ENCODE measurements at places on chromosomes 13 and 19.
A peak's percentile ranks its signal among the peaks of the same experiment; 100 is the strongest.

DNA sequence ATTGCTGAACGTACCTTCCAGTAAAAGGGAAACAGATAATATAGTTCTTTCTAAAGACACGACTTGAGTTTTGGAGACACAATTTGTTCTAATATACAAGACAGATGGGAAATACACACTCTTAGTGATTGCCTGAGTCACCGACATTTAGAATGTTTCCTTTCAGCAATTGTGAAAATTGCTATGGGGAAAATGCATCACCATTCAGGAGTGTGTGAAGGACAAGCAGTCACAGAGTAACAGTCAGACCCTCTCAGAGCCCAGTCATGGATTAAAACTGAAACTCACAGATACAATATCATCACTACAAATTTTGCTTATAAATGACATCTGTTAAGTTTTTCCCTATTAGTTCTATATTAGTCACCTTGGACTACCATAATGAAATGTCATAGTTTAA lies 286.1 kb downstream of the SPRY2 start:
- no peak for DNase-seq

DNA sequence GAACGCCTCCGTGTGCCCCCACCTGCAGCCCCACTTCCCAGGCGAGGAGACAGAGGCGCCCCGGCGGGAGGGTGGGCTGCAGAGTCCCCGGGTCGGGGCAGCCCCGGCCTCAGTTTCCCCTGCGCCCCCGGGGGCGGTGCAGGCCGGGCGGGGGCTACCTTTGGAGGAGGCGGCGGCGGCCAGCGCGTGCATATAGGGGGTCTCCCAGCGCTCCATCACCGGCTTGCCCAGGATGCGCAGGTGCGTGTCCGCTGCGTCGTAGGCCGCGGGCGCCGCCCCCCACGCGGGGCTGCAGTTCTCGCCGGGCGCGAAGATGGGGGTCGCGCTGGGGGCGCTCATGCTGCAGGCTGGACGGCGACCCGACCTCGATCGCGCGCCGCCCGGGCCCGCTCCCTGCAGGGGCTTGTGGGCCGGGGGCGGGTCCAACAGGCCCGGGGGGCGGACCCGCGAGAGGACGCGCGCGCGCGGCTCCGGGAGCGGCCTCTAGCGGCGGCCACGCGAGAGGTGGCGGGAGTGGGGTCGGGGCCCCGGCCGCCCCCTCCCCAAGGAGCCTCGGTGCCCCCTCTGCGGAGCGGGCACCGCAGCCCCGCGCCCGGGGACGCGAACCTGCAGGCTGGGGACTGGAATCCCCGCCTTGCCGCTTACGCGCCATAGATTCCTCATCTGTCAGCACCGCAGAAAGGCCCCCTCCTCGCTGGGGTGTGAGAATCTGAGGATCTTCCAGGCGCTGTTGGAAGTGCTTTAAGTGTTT lies at the start of gene GAMT:
TSS of gene GAMT (minus strand) at position 405 of the 751 bp plus-strand sequence. CDS start at position 339, 66 bp downstream.
- DNase-seq, result peak; percentile 74

DNA sequence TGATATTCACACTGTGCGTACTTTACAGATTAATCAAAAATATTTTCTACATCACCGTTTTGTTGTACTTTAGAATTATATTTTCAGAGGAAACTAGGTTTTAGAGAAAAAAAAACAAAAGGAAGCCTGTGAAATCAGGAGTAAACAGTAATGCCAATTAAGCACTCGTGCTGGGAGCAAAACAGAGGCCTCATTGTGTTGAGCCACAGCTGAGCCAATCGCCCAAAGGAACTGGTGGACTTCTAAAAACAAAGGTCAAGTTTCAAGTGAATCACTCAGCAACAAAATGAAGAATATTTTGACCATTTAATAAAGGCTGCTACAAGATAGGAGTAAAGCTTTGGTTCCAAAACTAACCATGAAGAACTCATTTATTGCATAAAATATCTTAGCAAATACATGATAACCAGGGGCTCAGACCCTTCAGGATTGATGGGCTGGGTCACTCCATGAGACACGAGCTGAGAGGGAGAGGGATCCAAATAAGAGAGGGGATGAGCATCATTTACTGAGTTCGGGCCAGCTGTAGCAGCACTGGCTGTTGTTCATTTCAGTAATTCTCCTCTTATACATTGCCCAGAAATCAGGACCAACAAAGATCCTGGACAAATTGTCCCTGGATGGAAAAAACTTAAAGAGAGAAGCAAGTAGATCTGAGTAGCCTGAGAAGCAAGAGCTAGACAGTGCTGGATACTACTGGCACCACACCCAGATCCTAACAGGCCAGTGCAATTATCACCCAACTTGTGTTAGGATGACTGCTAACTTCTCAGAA lies 8.3 kb upstream of the NALCN start:
- no peak for DNase-seq

DNA sequence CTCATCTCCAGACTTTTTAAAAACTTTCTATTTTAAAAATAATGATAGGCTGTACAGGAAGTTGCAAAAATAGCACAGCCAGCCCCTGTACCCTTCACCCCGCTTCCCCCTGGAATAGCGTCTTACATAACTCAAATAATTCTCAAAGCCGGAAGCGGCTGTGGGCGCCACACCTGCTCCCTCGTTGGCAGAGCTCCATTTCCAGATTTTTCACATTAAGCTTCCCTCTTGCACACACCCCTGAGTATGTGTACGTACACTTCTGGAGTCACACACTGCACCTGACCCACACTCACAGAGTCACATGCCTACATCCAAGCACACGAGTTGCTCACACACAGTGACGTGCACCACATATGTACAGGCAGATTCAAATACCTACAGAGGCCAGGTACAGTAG lies 24.9 kb upstream of the DPP9 start:
- no peak for DNase-seq

- DNase-seq, result no peak
Measured at GRCh38 chr13:113117911-113118260, 4.7 kb upstream of the F10 start.

DNA sequence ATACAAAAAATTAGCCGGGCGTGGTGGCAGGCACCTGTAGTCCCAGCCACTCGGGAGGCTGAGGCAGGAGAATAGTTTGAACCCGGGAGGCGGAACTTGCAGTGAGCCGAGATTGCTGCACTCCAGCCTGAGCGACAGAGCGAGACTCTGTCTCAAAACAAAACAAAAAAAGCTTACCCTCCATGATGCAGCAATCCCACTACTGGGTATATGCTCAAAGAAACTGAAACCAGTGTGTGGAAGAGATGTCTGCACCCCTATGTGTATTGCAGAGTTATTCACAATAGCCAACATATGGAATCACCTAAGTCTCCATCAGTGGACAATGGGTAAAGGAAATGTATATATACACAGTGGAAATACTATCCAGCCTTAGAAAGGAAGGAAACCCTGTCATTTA lies 19.6 kb upstream of the TTYH1 start:
- DNase-seq, result no peak

- DNase-seq, result no peak
Measured at GRCh38 chr19:57802269-57802668, 12.4 kb downstream of the ZNF552 start.

DNA sequence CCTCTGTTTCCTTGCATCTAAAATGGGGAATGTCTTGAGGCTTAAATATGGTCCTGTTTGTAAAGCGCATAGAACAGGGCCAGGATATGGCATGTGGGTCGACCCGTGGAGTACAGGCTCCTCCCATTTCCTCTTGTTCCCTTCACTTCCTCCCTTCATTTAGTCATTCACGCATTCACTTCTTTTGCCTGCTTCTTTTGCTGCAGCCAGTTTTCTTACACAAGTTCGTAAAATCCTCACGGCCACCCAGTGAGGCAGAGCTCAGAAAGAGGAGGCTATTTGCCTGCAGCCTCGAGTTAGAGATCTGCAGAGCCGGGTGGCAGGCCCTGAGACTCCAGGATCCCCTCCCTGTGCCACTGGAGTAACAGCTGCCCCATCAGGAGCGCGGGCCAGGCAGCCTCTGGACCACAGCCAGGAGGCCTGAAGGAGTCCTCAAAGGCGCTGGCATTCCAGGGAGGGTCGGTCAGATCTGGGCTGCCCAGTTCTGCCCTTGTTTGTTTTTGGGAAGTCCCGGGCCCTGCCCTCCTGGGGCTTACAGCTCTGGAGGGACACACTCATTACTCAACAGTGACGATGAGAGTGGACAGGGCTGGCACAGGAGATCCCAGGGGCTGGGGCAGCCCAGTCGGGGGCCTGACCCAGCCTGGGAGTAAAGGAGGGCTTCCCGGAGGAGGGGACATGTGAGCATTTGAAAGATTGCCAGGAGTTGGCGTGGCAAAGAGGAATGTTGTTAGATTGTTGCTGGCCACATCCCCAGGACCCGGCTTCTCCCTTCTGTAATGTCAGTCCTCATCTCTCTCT lies 4.6 kb downstream of the PPP5C start:
- peak; percentile 18 for DNase-seq

GRCh38 chr13:20981370-20982095 lies 79.0 kb upstream of the XPO4 start:
- DNase-seq, result no peak

- no peak for DNase-seq
Measured at GRCh38 chr19:38826856-38827551, 4.6 kb downstream of the ECH1 start.

DNA sequence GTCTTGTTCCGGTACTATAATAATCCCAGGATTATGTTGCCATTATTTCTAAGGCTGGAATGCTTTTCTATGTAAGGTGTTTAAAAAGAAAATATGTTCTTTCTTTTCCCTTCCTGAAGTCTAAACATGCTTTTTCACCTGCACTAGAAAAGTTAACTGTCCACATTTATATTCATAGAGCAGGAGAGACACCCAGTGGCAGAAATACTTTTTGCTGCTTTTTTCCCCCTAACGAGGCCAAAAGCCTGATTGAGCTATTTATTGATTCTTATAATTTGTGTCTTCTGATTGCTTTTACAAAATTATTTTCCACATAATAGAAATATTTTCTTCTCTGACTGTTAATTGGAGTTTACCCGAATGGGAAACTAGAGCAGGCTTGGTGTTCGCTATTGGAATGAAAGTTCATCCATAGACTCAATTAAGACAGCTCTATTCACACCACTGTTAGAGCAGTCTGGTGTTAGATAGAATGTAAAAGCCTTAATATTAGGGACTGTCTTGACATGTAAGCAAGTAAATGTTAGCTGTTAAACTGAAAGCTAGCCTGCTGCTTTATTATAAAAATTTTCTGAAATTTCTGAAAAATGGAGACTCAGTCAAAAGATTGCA lies 15.8 kb downstream of the GPR180 start:
- peak; percentile 37 for DNase-seq

DNA sequence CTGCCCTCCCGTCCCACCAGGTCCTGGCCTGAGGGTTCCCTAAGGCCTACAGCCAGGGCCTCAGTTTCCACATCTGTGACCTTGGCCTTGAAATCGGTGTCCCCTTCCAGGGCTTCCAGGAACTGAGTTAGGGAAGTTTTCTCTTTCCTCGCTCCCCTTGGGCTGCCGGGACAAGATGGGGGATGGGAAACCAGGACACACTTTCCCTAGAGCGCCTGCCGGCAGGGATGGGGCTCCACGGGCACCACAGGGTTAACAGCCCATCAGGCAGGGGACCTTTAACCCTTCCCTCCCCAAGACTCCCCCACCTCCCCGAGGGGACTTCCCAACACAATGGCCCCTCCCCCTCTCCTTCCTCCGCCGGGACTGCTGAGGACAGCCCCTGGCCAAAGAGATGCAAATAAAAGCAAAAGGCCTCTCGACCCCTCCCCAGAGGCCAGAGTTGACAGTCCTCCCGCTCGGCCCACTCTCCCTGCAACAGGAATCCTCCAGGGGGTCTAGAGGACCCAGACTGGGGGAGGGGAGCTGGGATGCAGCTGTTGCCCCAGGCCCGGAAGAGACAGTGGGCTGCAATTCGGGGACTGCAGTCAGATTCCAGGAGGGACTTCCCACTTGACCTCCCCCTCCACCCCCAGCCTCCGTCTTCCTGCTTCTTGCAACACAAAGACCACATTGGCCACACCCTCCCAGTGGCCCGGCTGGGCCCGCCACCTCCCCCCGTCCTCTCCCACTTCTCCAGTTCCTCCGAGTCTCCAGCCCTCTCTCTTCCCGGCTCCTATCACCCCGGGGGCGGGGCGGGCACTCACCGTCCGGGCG lies 3.4 kb downstream of the BBC3 start:
- peak; percentile 89 for DNase-seq

- DNase-seq, result no peak
Measured at GRCh38 chr19:18671303-18672043, 12.0 kb upstream of the CRTC1 start.

- DNase-seq, result peak; percentile 94
Measured at GRCh38 chr19:11035441-11036377, 53.6 kb upstream of the LDLR start.

GRCh38 chr19:18291019-18291524 lies 9.7 kb upstream of the JUND start:
- no peak for DNase-seq
